ENCODE measurements at places on chromosomes 7 and 10. TPM values are rescaled to one million over a fixed set of nuclear protein-coding genes. Genes with fewer than 3 reads are reported as not detected.

The AKR1C1 gene
- total RNA-seq = 0.15 TPM

The GNG11 gene
- total RNA-seq = 302 TPM

The STAMBPL1 gene
- total RNA-seq = 1.2 TPM

The FRMPD2 gene
- not detected for total RNA-seq

The JCAD gene
- 107 TPM for total RNA-seq

The PI4K2A gene
- 26.6 TPM for total RNA-seq

The LRRN3 gene
- 0.76 TPM for total RNA-seq

The OPALIN gene
- not detected for total RNA-seq

The NEUROD6 gene
- not detected for total RNA-seq

The KNDC1 gene
- total RNA-seq = not detected

The IL2RA gene
- not detected for total RNA-seq

The MACC1 gene
- total RNA-seq = 0.19 TPM

The FAM25A gene
- not detected for total RNA-seq

The HOXA5 gene
- 23.5 TPM for total RNA-seq

- DNase-seq = no peak
Observed at GRCh38 chr7:5276611-5277010, 6.1 kb upstream of the SLC29A4 start.

DNA sequence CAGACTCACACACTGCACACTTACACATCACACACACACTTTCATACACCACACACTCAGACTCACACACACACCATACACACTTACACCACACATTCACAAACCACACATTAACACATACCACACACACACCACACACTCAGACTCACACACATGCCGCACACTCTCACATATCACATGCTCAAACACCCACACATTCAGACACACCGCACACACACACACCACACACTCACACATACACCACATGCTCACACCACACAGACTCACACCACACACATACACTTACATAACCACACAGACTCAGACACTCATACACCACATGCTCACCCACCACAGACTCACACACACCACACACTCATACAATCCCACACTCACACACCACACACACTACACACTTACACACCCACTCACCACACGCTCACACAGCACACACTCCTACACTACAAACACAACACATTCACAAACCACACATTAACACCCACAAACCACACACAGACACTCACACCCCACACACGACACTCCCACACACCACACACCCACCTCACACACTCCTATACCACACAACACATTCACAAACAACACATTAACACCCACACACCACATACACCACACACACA is 125.4 kb downstream of the EVX1 start:
- DNase-seq = no peak

- DNase-seq = peak; percentile 68
Observed at GRCh38 chr10:63699785-63700613, 178.8 kb downstream of the REEP3 start.

DNA sequence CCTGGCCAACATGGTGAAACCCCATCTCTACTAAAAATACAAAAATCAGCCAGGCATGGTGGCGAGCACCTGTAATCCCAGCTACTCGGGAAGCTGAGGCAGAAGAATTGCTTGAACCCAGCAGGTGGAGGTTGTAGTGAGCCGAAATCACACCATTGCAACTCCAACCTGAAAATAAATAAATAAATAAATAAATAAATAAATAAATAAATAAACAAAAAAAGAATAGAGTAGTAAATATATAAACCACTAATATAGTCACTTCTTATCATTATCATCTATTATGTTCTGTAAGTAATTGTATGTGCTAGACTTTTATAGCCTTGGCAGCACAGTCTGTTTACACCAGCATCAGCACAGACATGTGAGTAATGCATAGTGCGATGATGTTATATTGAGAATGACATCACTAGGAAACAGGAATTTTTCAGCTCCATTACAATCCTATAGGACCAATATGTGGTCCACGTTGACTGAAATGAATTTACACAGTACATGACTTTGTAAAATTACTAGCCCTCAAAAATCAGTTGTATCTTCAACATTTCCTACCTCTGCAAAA is 385.4 kb upstream of the ANKRD30A start:
- DNase-seq = no peak

DNA sequence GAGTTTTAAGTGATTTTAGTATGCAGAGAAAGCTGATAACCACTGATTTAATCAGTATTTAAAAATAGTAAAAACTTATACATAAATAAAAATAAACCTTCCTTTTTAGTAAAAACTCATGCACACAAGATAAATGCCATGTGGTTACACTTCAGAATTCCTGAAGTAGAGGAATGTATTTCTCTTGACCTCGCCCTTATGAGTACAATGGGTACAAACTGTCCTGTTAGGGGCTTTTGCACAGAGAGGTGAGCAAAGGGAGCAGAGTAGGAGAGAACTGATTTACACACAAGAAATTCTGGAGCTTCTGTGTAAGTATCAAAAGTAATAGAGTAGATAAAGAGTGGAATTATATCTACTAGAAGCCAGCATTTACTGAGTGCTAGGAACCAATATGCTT is 279.6 kb downstream of the PPP1R3A start:
- no peak for DNase-seq

- DNase-seq = no peak
Observed at GRCh38 chr10:58576751-58577436, 64.2 kb downstream of the BICC1 start.

DNA sequence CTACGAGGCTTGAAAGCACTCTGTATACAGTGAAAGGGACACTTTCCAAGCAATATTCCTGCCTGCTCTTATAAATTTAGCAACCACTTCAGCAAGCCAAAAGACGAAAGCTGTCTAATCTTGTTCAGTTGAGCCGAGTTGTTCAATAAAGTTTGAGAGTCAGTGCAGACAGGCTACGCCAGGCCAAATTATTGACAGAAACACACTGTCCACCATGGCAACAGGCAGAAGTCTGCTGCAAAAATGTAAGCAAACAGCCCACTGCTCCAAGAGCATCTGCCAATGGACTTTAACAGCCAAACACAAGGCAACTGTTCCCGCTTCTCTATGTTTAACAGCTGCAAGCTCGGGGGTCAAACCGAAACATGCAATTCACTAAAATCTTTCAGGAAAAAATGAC is 85.7 kb downstream of the GLI3 start:
- DNase-seq = no peak

GRCh38 chr7:146736446-146737190 is 620.0 kb downstream of the CNTNAP2 start:
- no peak for DNase-seq

DNA sequence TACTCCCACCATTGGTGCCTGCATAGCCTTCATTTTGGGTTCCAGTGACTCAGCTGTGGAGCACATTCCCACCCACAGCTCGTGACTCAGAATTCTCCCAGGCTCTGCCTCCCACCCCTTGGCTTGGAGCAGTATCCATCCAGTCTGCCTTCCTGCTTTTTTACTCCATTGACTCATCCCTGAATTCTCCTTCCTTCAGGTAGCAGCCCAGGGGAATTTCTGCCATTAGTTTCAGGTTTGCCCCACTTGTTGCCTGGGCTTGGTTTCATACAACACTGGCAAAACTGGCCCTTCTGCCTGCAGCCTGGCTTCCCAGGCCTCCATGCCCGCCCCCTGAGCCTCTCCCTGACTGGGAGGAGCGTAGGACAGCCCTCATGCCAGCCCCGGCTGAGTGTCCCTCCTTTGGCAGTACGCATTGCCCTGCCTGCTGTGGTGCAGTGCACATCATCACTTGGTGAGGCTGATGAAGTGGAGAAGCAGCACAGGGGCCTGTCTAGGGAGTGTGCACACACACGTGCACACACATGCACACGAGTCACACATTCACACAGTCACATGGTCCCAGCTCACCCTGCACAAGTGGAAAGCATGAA is 55.0 kb downstream of the SNX10 start:
- DNase-seq = no peak

DNA sequence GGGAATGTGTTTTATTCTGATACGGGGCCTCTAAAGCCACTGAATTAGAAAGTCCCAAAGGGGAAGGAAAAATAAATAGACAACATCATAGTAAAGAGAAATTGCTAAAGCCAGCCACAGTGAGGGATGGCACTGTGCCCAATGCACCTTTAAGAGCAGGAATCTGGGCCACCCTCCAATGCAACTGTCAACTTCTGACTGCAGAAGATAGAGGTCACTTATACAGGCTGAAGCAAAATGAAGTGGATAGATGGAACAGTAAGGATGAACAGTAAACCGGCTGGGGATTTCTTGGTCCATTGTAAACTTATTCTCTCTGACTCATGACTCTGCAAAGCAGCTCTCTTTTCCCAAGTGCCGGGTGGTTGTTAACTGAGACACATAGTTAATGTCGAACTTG is 54.0 kb upstream of the KCNIP2 start:
- no peak for DNase-seq

DNA sequence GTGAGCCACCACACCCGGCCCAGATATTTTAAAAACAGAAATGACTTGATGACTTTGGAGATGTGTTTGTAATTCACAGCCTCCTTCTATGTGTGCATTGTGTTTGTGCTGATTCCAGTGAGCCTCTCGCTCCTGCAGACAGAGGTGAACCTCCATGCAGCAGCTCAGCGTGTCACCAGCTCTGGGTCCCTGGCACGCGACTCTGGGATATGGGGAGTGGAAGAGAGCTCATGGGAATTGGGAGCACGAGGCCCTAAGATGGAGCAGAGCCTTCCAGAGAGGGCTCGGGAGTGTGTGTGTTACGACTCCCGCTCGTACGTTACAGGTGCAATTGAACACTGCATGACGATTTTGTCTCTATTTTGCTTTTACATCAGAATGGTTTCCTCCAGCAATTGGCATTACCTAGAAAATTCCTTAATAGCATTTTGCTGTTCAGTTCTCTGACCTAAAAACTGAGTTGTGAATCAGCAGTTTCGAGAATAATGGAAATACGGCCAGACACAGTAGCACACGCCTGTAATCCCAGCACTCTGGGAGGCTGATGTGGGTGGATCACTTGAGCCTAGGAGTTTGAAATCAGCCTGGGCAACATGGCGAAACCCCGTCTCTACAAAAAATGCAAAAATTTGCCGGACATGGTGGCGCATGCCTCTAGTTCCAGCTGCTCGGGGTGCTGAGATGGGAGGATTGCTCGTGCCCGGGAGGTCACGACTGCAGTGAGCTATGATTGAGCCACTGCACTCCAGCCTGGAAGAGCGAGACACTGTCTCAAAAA is 204.6 kb downstream of the CUX1 start:
- DNase-seq = no peak

GRCh38 chr7:158774952-158775351 is 54.4 kb downstream of the ESYT2 start:
- no peak for DNase-seq

- DNase-seq = no peak
Observed at GRCh38 chr7:98930464-98930863, 52.1 kb downstream of the TRRAP start.

DNA sequence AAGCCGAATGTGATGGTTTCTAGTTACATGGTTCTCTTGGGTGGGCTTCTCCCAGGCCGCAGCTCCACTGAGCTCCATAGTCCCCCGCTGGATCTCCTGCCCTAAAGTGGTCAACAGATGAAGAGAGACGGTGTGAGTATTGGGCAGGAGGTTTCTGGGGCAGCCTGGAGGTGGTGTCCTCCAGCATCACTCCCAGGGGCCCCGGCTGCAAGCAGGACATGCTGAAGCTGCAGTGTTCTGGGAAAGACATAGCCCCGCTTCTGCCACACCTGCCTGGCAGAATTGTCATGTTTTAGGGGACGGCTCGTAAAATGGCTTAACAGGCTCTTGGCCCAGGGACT is 40.4 kb downstream of the CALML3 start:
- DNase-seq = no peak

- DNase-seq = no peak
Observed at GRCh38 chr7:97576043-97576442, 155.8 kb upstream of the TAC1 start.

- no peak for DNase-seq
Observed at GRCh38 chr10:48767373-48768143, 82.9 kb downstream of the WDFY4 start.

DNA sequence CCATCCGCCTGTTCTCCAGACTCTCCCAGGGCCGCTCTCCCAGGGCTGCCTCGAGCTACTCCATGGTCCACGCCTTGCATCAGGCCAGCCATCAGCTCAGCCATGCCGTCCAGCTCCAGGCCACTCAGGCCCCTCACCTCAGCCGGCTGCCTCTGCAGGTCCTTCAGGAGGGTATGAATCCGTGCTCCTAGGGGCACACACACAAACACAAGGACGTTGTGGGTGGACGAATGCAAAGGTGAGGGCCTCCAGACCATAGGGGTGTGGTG is 449.4 kb downstream of the PTPRN2 start:
- no peak for DNase-seq

- DNase-seq = no peak
Observed at GRCh38 chr7:3244241-3244814, 56.7 kb upstream of the SDK1 start.

- no peak for DNase-seq
Observed at GRCh38 chr7:79709574-79710409, 256.3 kb upstream of the MAGI2 start.

DNA sequence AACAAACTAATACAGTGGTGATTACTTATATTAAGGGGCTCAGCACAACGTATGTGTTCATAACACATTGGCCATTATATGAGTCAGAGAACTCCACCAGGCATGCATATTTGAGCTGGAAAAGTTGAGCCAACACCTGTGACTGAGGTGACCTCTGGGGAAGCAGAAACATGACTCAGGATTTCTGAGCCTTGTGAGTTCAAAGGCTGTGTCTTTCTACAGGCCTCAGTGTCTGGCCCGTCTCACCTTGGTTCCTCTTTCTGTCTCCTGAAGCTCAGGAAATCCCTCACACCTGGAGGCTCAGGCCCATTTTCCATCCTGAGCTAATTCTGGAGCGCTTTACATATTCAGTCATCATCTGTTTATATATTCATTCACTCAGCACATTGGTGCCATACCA is 230.9 kb upstream of the AGK start:
- no peak for DNase-seq

- peak; percentile 78 for DNase-seq
Observed at GRCh38 chr10:30111340-30112022, 52.1 kb upstream of the JCAD start.

DNA sequence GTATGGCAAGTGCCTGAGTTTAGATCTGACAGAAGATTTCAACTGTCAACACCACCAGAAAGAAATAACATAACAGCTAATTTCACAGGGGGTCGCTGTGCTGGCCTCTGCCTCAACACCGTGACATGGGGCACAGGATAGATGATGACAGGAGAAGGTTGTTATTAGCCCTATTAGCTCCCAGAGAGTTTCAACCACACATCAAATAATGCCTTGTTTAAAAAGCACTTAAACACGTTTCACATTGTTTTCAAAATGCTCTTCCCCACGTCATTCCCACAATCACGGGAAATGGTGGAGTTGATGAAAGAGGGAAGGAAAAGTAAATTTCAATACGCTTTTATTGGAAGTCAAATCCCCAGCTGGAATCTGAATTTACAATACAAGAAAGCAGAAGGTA is 184.7 kb downstream of the MAGI2 start:
- no peak for DNase-seq

GRCh38 chr10:30974355-30974754 is 57.3 kb downstream of the ZNF438 start:
- no peak for DNase-seq

Measured in glomerular endothelial cell (primary cell).